ENCODE measurements at places on chromosomes 6 and 20. TPM values are rescaled to one million over a fixed set of nuclear protein-coding genes. Genes with fewer than 3 reads are reported as not detected.

Gene ANKRD6
- total RNA-seq = 1.5 TPM

GRCh38 chr20:18496042-18496441 is 983 bp downstream of the RBBP9 start:
- no peak for DNase-seq

DNA sequence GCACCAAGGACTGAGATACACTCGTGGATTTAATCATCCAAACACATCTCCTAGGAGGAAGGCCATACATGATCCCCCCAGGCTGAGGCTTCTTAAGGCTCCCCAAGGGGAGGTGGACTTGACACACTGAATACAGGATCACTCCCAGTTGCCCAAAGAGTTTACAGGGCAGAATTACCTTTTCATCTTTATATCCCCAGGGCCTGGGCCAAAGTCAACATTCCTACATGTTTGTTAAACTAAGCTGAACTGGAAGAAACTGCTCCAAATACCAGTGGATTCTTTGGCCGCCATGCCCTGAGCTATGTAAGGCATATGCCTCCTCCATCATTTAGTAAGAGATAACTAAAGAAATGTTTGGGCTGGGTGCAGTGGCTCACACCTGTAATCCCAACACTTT is 22.2 kb upstream of the SERPINB1 start:
- no peak for DNase-seq

- no peak for DNase-seq
Measured at GRCh38 chr20:58650181-58650775, 805 bp upstream of the STX16 start.
